BJ (cell line): ENCODE measurements at places on chromosomes 2 and 18. TPM values are rescaled to one million over a fixed set of nuclear protein-coding genes. Genes with fewer than 3 reads are reported as not detected.

The FASTKD1 gene
- 5.8 and 13.5 TPM in 2 replicates for polyA plus RNA-seq

- no peak for DNase-seq
Measured at GRCh38 chr18:38611036-38611964, 1045.7 kb upstream of the CELF4 start.

DNA sequence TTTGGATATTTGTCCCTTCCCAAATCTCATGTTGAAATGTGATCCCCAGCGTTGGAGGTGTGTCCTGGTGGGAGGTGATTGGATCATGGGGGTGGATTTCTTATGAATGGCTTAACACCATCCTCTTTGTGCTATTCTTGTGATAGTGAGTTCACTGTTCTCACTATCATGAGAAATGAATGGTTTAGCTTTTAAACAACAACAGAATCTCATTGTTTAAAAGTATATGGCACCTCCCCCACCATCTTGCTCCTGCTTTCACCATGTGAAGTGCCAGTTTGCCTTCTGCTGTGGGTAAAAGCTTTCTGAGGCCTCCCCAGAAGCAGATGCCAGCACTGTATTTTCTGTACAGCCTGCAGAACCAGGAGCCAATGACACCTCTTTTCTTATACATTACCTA is 38.1 kb downstream of the KIAA1328 start:
- no peak for DNase-seq

DNA sequence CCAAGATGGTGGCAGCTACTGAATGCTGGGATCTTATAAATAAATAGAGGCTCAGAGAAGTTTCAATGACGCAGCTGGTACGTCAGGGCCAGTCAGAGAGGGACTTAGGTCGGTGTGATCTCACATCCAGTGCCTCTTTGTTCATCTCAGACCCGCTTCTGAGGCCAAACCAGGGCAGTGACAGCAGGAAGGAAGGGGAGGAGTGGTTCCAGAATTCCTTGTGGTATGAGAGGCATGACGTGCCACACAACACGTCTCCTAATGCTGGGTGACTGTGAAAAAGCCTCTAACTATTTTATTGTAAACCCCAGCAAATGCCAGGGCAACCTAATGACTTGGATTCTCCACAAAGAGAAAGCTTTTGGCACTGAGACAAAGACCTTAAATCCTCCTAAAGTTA is 423.3 kb downstream of the LPIN1 start:
- DNase-seq = peak; percentile 76

DNA sequence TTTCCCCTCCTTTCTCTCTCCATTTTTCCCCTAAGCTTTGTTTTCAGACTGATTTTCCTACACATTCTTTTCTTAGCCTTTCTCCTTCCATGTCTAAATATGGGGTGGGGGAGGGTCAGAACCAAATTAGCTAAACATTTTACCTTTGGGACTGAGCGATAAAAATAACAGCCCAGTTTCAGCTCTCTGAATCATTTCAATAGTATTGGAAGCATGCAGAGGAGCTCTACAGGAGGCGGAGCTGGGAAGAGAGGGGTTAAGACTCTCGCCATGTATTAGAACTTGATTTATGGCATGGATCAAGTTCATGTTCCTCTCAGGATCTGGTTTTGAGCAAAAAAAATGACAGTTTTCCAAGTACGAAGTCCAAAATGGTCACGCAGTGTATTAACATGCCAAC is 109.1 kb downstream of the CPO start:
- no peak for DNase-seq

GRCh38 chr2:393711-394696 is 106.1 kb upstream of the ALKAL2 start:
- no peak for DNase-seq
